Activated T-cell treated with anti-CD3 and anti-CD28 coated beads, Interleukin-2, amount 50 U/mL, for 4 hours (primary cell): ENCODE measurements at places on chromosomes 5 and 9. TPM values are rescaled to one million over a fixed set of nuclear protein-coding genes. Genes with fewer than 3 reads are reported as not detected.

- no peak for DNase-seq
Observed at GRCh38 chr5:73095564-73096238, 24.7 kb upstream of the TMEM171 start.

- DNase-seq = no peak
Observed at GRCh38 chr5:7872517-7873130, 3.7 kb downstream of the MTRR start.

DNA sequence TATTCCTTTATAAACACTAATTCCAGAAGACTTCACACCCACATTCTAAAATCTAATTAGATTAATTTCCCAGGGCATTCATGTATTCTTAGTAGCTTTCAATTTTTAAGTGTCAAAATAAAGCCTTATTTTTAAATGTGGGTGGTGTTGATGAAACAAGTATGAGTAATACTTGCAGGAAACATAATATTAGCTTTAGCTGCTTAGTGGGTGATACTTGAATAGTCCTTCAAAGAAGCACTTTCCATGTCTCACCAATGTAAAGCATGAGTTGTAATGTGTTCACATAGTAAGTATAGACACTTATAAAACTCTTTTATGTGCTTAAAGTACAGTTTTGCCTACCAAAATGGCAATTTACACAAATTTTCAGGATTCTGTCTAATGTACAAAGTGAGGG lies 6.9 kb downstream of the FNBP1 start:
- DNase-seq = no peak

DNA sequence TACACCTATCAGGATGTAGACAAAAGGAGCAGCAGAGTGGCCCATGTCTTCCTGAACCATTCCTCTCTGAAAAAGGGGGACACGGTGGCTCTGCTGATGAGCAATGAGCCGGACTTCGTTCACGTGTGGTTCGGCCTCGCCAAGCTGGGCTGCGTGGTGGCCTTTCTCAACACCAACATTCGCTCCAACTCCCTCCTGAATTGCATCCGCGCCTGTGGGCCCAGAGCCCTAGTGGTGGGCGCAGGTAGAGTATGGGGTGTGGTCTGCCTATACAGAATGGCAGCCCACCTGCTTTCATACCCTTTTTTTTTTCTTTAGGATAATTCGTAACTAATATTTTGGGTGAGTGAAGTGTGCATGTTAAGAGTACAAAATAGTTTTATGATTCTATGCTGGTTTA lies 1.1 kb downstream of the SLC27A6 start:
- no peak for DNase-seq

GRCh38 chr5:171318026-171318425 lies 9.0 kb downstream of the TLX3 start:
- DNase-seq = no peak

GRCh38 chr5:167250996-167251395 lies 1040.4 kb upstream of the WWC1 start:
- DNase-seq = no peak

- DNase-seq = no peak
Observed at GRCh38 chr5:179577286-179577960, 27.1 kb downstream of the RUFY1 start.

GRCh38 chr5:1106385-1107166 lies 5.3 kb downstream of the SLC12A7 start:
- DNase-seq = peak; percentile 40

GRCh38 chr9:77977210-77977611 lies 54.4 kb downstream of the GNAQ start:
- peak; percentile 34 for DNase-seq

DNA sequence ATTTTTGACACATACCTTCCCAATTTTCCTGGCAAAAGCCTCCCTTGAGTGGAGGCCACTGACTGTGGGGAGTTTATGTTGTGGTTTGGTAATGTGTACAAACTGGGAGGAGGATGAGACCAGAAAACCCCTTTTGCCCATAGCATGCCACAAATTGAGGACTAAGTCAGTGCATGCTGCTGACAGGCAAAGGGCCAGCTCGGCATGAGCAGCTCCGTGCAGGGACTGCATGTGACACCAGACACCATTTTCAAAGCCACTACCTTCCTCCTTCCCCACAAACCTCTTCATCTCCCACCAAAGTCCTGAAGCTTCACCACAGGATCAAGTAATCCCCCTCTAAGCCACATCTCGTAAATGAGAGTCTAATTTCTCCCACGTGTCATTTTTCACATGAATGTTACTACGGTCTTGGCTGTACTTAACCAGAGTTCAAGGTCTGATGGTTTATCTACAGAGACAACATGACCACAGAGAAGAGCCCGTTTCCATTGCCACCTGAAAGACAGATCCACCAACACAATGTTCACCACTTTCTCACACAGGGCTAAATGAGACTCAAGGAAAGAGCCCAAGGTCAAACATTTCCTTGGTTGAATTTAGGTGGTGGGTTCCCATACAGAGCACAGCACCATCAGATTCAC lies 106.5 kb downstream of the NFIB start:
- DNase-seq = no peak

GRCh38 chr5:149707097-149707496 lies 23.0 kb upstream of the PPARGC1B start:
- DNase-seq = no peak

- no peak for DNase-seq
Observed at GRCh38 chr5:19547640-19548039, 440.4 kb downstream of the CDH18 start.

DNA sequence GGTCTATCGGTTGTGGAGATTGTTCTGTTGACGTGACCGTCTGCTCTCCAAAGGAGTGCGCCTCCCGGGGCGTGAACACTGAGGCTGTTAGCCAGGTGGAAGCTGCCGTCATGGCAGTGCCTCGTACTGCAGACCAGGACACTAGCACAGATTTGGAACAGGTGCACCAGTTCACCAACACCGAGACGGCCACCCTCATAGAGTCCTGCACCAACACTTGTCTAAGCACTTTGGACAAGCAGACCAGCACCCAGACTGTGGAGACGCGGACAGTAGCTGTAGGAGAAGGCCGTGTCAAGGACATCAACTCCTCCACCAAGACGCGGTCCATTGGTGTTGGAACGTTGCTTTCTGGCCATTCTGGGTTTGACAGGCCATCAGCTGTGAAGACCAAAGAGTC lies 128.9 kb upstream of the DMRT1 start:
- no peak for DNase-seq

- DNase-seq = no peak
Observed at GRCh38 chr5:88657136-88657535, 225.8 kb downstream of the MEF2C start.

GRCh38 chr5:131466171-131466766 lies 168.8 kb downstream of the RAPGEF6 start:
- no peak for DNase-seq

GRCh38 chr5:171405615-171406014 lies 13.8 kb upstream of the FGF18 start:
- no peak for DNase-seq

- DNase-seq = no peak
Observed at GRCh38 chr5:102537011-102537410, 38.2 kb upstream of the SLCO6A1 start.

GRCh38 chr5:180112181-180112861 lies 40.8 kb upstream of the RNF130 start:
- DNase-seq = no peak

DNA sequence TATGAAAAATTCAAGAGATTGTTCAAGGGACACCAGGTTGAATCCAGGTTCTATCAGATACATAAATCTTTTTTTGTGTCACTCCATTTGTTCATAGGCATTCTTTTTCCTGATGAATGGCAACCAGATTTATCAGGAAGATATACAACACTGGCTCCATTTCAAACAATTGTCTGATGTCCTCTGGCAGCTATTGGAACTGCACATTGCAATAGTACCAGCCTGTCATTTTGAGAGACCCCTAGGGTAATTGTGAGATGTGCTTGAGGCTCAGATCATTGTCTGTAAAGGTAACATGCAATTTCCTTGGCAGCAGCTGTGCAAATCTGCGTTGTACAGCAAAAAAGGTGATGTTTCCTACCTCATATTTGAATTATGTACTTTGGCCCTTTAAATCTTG lies 25.9 kb downstream of the KCTD16 start:
- DNase-seq = no peak

The SPATA31D4 gene
- not detected for total RNA-seq

The CFAP157 gene
- total RNA-seq = not detected

The SPINK7 gene
- total RNA-seq = not detected

The BHMT gene
- 0.22 TPM for total RNA-seq

The ALDH7A1 gene
- 1.1 TPM for total RNA-seq
